ENCODE measurements at places on chromosomes 2 and 18.

DNA sequence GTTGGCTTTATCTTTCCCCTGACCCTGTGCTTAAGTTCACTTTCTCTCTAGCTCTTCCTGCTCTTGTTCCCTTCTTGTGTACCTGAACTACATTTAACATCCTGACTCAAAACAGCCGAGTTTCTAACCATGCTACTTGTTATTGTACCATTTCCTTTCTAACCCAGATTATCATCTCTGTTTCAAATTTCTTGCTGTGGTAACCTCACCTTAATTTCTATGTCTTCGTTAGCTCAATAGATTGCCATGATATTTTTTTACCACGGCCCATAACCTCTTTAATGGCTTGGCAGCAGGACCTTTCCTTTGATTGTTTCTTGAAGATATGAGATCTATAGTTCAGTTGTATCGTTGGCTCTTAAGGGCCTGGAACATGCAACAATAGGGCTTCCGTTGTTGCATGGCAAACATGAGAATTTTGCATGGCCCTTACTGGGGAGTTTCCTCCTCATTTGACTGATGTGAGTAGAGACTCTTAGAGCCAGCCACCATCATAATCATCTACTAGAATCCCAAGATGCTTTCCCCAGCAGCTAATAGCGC lies 11.1 kb downstream of the CFAP36 start:
- DNase-seq = no peak

DNA sequence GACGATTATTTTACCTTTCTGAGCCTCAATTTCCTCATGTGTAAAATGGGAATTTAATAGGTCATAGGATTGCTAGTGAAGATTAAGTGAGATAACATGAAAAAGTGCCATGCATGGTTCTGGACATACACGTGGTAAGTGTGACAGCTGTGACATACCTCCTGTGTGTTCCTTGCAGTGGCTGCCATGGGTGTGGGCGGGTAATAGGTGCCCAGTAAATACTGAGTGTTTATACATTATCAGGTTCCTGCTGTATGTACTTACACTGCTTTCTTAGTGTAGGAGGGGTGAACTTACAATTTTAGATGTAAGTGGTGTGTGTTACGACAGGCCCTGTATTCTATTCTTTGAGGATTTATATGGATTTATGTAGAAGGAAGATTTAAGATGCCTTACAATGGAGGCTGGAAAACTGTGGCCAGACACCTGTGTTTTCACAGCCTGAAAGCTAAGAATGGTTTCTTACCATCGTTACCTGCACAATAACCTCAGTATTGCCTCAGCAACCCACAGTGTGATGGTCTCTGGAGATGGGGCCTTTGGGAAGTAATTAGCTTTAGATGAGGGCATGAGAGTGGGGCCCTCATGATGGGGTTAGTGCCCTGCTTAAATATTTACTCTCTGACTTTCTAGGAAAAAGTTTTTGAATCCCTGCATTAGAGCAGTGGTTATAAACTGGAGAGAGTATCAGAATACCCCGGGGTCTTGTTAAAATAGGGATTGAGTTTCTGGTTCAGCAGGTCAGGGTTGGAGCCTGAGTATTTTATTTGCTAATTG lies 78.1 kb downstream of the ASAP2 start:
- DNase-seq = no peak

DNA sequence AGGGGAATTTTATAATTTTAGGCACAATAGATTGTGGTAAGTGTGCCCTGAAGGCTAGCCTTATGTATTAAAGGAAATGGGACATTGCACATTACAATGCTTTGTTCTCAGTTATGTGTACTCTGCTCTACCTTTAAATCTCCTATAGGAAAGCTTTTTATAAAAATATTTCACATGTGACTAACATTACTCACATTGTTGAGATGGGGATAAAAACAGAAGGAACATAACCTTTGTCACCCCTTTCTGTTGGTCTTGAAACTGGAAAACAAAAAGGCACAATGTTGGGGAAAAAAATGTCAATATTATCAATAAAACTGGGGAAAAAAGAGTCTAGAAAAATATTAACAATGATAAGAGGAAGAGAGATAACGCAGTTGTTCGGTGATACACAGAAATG lies 17.3 kb upstream of the STAT1 start:
- DNase-seq = no peak

GRCh38 chr18:31617031-31617717 lies 25.5 kb downstream of the TTR start:
- DNase-seq = no peak

DNA sequence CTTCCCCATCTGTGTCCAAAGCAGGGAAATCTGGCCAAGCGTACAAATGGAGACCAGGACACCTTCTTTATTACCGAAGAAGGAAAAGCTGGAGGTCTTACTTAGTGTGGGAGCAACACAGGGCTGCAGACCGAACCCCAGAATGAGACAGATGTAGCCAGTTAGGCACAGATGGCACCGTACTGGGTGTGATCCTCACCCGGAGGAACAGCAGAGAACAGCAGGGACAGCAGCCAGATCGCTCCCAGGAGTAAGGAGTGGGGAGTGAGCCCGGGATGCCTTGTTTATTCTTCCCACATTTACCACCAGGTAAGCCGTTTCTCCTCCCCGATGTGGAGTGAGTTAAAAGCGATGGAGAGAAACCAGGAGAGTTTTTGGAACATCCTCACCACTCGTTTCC lies 150.7 kb upstream of the SPRED2 start:
- no peak for DNase-seq

DNA sequence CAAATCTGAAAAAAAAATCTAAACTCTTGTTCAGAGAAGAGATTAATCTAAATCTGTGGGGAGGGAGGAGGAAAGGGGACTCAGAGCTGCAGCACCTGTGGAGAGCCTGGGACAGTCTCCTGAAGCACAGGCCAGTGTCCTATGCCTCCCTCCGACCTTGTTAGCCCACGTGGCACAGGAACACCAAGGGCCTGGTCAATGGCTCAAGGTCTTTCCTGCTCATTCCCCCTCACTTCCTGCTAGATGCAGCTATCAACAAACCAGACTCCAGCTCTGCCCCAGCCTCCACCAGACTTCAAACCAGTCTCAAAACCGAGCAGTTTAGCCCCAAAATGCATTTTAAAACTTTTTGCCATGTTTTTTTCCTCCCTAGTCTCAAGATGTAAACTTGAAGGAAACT lies 20.1 kb upstream of the SULT1C3 start:
- no peak for DNase-seq

DNA sequence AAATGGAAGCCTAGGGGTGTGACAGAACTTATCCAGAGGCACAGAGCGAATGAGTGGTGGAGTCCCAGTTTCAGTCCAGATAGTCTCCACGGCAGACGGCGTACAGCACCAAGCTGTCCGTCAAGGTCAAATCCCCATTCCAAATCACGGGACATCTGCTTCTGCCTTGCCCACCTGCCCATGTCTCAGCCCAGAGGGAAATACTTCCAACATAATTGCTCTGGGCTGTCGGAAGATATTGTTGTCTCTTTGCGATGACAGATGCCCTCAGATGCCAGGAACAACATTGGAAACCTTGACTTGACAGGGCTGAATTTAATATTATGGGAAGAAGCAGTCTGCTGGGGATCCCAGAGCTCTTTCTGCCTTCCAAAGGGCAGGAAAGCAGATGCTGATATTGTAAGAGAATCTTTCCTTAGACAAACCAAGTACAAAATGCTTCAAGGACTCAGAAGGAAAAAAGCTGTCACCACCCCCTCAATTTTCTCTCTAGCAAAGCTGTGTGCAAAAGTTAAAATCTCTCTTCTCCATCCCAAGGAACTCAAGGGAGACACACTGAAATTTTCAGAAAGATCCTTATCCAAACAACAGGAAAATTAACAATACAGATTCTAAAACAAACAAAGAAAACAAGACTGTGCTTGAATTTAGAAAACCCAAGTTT lies 364.0 kb downstream of the LRATD1 start:
- no peak for DNase-seq

DNA sequence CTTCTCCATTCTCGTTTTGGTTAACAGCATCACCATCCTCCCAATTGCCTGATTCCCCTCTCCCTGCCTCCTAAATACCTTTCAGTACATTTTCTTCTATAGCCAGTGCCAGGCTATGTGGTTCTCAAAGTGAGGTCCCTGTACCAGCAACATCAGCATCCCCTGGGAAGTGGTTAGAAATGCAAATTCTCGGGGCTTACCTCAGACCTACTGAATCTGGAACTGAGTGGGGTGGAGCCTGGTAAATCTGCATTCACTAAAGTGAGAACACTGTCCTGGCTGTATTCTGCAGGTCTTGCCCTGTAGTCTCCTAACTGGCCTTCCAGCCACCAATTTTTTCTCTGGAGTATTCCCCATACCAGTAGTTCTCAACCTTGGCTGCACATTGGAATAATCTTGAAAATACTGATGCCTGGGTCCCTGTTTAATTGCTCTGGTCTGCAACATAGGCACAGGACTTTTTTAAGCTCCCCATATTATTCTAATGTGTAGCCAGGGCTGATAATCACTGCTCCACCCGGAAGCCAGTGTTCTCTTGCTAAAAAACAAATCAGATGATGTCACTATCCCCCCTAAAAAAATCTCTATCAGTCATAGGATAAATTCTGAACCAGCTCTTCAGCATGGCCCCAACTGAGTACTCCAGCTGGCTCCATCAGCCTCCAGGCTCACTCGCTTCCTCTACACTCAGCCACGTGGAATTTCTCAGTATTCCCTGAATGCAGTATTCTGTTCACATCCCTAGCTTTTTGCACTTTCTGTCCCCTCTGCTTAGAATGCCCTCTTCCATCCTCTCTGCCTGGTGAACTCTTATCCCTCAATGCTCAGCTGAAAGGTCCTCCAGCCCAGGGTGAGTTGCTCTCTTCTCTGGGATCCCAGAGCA lies 98.4 kb downstream of the CDK15 start:
- no peak for DNase-seq

DNA sequence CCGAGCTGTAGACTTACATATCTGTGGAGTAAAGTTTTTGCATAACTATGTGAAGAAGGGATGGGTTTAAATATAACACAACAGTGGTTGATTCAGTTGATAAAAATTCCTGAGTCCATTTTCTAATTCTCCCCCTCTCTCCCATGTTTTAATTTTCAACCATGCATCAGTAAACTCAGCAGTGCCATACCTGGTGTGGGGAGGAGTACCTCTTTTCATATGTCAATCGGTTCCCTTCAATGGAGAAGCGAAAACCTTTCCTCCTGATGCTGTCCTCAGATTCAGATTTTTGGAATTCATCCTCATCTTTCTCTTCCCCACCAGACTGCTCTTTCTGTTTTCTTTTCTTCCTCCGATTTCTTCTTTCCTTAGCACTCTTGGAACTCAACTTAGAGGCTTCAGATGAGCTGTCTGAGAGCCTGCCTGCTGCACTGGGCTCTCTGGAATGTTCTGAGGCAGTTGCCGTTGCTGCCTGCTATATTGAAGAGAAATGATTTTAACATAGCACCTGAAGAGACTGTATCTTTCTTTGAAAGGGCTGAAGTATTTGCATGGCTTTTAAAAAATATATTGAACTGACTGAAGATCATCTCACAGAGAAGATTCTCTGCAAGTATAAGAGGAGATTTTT lies 82.9 kb downstream of the SCN1A start:
- DNase-seq = no peak

DNA sequence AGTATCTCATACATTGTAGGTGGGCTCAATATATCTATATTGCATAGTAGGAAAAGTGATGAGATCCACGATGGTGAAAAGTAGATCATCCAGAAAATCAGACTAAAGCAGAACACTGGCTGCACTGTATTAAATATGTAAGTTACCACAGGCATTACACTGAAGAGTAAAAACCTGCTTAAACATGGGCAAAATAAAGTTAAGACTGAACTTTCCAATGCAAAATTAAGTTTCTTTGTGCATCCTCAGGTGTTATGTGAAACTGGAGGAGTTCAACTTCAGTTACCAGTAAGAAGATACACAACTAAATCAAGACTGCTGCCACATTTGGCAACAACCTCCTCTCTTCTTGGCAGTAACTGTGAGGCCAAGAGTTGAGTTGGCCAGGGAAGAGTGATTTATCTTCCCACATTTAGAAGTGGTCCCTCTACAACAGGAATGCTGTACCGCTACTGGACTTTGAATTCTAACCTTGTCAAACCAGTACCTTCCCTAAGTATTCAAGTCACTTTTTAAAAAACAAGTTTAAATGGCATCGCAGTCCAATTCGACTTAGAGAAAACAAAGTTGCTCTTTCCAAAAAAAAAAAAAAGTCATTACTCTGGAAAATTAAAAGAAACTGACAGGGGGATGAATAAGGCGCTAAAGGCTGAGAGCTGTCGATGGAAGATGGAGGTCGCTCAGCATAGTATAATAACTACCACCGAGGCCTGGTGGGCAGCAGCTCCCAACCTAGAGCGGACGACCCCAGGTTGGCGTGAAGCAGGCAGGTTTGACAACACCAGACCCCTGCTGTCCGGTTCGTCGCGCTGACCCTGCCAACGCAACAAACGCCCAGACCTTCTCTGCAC lies 1.1 kb downstream of the MAP4K3 start:
- DNase-seq = no peak

DNA sequence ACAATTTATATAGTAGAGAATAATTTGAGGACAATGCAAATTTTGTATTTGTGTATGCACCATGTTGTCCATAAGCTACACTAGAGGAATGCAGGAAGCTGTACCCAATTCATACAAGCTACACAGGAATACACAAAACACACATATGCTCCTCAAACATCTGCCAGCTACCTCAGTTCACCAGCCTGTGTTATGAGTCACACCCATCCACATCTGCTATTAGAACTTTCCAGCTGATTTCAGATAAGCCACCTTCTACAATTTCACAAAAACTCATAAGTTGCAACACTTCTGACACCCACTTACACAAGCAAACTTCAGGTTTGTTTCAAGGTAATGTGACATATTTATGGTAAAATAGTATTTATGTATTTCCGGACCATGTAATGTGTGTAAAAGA lies 438.9 kb downstream of the SATB2 start:
- DNase-seq = no peak

- no peak for DNase-seq
These were observed 62.0 kb downstream of the MYL12B start for GRCh38 chr18:3323900-3324299.

All from GM04503 (cell line).